ENCODE measurements at places on chromosomes 7 and 10. TPM values are rescaled to one million over a fixed set of nuclear protein-coding genes. Genes with fewer than 3 reads are reported as not detected.

INPP5F gene
- 17.7 TPM for total RNA-seq

DNA sequence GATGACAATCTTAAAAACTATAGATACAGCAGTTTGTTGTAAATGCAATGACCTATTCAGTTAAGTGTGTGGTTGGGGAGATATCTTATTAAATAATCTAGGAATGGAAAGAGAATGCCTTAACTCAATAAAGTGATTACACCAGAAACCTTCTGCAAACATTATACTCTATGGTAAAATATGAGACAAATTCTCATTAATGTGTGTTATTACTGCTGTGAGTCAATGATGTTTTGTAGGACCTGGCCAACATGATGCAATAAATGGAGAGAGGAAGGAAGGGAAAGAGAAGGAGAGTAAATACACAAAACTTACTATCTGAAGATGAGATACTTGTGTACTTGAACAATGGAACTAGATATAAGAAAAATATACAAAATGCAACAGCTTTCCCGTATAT lies 25.1 kb downstream of the MKX start:
- DNase-seq, result no peak

GRCh38 chr10:130808243-130808642 lies 503.3 kb downstream of the TCERG1L start:
- no peak for DNase-seq

DNA sequence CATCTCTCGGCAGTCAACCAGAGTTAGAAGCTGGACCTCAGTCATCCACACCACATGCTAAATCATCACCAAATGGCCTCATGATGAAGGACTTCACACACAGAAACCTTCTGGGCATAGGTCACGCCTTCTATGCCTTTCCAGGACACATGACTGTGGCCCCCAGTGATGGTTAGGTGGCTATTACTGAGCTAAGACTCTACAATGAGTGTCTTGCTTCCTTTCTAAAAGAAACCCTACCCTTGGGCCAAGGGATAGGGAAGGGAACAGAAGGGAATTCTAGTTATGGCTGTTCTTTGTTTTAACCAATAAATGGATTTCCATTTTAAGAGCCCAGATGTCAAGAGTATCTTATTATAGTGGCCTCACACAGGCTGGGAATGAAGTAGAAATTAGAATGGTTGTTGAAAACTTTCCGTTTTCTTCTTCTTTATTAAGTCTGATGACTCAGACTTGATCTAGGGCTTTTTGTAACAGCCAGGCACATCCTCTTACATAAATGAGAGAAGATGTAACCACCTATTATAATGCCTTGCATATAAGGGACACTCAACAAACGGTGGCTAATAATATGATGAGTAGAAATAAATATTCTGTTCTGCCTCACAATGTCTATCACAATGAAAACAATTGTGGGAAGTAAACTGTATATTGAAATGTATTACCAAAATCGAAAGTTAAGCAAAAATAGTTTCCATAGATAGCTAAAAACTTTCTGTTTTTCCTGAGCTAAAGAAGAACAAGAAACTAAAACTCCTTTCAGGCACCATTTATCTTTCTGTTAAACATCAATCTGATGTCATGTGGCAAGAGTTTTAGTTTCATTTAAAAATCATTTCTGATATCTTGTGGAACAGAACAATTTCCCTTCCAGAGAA lies 62.5 kb upstream of the TOMM7 start:
- DNase-seq, result no peak

LUC7L2 gene
- 28.5 TPM for total RNA-seq

ARMH3 gene
- total RNA-seq, result 7.1 TPM

DNA sequence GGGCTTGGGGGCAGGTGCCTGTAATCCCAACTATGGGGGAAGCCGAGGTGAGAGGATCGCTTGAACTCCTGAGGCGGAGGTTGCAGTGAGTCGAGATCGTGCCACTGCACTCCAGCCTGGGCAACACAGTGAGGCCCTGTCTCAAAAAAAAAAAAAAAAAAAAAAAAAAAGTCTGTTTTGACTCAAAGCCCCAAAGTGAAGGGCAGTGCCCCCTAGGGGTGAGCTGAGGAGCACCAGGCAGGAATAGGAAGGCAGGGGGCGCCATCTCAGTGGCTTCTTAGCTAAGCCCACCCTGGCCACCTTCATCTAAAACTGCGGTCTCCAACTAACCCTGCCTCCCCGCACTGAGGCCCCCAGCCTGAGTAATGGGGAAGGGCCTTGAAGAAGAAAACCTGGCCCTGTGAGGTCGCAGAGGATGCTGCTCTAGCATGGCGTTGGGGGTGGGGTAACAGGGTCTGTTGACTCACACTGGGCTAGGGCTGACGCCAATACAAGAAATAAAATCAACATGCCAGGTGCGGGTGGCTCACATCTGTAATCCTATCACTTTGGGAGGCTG lies 9.8 kb downstream of the PODXL start:
- DNase-seq, result no peak

- DNase-seq, result no peak
Observed at GRCh38 chr10:130635528-130635927, 499.3 kb downstream of the GLRX3 start.

- peak; percentile 91 for DNase-seq
Observed at GRCh38 chr10:103739039-103739764, 116.2 kb downstream of the SH3PXD2A start.

Data from muscle of leg (tissue), 16 donors.